RWPE1 (cell line): ENCODE measurements at places on chromosomes 6 and 20.

- no peak for DNase-seq
Measured at GRCh38 chr20:40942006-40942405, 86.6 kb upstream of the TOP1 start.

- no peak for DNase-seq
Measured at GRCh38 chr6:122710908-122711635, 68.4 kb upstream of the FABP7 start.

DNA sequence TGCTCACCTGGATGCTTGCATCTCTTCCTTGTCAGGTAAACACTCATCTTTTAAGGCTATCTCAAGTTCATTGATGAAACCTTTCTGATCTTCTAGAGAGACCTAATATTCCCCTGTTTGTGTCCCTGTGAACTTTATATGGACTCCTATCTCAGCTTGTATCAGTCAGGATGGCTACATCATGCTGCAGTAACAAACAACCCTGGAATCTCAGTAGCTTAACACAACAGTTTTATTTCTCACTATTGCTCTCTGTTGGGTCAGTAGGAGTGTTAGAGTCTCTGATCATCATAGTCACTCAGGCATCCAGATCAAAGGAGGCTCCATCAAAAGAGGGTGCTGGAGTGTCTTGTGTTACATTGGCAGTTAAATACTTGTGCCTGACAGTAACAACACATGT is 12.2 kb upstream of the C2 start:
- DNase-seq = no peak

DNA sequence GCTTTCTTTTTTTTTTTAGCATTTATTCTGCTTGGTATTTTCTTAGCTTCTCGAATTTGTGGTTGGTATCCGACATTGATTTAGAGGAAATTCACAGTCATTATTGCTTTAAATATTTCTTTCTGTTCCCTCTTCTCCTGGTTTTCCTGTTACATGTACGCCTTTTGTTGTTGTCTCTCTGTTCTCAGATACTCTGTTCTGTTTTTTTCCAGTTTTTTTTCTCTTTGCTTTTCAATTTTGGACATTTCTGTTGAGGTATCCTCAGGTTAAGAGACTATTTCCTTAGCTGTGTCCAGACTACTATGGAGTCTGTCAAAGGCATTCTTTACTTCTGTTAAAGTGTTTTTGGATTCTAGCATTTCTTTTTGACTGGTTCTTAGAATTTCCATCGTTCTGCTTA is 17.5 kb downstream of the STXBP5 start:
- DNase-seq = no peak

GRCh38 chr20:47782920-47783552 is 2.2 kb downstream of the SULF2 start:
- DNase-seq = no peak

GRCh38 chr20:38196592-38196991 is 31.5 kb upstream of the TGM2 start:
- DNase-seq = peak; percentile 64

DNA sequence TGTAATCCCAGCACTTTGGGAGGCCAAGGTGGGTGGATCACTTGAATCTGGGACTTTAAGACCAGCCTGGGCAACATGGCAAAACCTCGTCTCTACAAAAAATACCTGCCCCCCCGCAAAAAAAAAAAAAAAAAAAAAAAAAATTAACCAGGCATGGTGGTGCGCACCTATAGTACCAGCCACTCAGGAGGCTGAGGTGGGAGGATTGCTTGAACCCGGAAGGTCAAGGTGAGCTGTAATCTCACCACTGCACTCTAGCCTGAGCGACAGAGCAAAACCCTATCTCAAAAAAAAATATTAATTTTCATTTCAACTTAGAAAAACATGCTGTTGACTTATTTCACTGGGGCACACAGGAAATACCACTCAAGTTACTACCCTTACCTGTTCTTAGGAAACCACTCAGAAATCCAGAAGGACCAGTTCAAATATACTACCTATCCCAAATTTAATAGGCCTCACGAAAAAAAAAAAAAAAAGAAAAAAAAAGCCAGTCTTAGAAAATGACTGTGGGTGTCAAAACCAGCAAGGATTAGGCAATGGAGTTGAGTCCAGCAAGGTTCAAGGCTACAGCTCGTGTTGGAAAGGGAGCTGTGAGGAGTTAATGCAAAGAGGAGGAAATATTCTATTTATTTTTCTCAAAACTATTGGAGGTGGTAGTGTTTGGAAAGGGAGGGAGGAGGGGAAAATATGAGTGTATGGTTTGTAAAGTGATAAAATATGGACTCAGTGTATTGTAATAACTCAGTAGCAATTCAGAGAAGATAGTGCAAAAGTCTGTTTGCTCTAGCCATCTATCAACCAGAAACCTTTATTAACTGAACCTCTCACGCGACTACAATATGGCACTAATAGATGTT is 33.9 kb upstream of the PIM1 start:
- DNase-seq = no peak

DNA sequence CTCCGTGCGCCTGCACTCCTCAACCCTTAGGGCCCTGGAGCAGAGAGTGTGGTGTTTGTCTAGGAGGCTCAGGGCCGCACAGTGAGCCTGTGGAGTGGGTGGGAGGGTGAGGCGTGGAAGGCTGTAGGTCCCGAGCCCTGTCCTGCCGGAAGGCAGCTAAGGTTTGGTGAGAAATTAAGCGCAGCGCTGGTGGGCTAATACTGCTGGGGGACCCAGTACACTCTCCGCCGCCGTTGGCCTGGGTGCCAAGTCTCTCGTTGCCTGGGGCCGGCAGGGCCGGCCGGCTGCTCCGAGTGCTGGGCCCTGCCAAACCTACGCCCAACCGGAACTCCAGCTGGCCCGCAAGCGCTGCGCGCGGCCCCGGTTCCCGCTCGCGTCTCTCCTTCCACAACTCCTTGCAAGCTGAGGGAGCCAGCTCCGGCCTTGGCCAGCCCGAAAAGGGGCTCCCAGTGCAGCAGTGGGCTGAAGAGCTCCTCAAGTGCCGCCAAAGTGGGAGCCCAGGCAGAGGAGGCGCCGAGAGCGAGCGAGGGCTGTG is 40.4 kb upstream of the MCUR1 start:
- no peak for DNase-seq

GRCh38 chr20:62087632-62088031 is 22.0 kb upstream of the TAF4 start:
- DNase-seq = no peak

GRCh38 chr20:57451795-57452661 is 60.8 kb downstream of the RBM38 start:
- DNase-seq = no peak

GRCh38 chr6:46255528-46255927 is 84.7 kb upstream of the ENPP5 start:
- no peak for DNase-seq

GRCh38 chr6:85449388-85449817 is 480 bp upstream of the NT5E start:
- DNase-seq = peak; percentile 61

DNA sequence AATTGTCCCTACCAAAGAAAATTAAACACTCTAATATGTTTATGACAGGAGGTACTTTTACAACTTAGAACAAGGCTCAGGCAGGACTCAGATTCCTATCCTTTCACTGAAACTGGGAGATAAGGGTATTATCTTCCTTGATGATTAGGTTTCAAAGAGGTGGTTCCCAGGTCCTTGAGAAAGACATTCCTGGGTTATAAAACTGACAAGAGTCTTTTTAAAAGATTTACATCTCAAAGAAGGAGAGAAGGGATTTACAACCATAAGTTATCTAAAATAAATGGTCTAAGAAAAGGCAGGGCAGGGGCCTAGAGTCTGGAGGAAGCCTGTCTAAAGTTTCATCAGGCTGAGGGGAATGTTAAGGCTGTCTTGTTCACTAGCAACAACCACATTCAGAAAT is 1492.5 kb downstream of the HACE1 start:
- DNase-seq = no peak

GRCh38 chr6:44697327-44697726 is 309.8 kb downstream of the CDC5L start:
- DNase-seq = no peak

DNA sequence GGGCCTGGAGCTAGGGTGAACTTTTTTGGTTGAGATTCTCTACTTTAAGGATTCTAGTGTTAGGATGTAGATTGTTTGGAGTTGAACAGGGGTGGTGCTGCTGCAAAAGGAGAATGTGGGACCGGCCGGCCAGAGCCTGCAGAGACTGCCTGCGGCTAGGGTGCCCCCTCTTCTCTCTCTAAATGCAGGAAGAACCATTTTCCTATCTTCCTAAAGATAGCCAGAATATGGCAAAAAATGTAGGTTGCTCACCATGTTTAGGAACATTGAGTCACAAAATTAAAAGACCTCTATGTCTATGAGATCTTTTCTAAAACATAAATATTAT is 39.5 kb downstream of the BICRAL start:
- DNase-seq = no peak

DNA sequence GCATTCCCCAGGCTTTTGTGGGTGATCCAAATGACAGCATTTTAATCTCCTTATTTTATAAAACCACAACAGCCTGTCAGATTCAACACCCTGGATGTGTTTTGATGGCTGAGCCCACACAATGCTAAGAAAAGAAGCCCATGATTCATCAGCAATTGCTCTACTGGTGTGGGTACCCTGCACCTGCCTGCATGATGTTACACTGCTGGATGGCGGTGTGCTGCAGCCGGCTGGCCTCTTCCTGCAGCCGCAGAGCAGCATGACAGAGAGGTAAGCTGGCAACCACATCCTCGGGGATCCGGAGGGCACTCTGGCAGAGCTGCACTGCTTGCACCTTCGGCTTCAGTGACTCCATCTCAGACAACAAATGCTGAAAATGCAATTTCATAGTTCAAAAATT is 327.5 kb downstream of the SYNE1 start:
- DNase-seq = no peak

DNA sequence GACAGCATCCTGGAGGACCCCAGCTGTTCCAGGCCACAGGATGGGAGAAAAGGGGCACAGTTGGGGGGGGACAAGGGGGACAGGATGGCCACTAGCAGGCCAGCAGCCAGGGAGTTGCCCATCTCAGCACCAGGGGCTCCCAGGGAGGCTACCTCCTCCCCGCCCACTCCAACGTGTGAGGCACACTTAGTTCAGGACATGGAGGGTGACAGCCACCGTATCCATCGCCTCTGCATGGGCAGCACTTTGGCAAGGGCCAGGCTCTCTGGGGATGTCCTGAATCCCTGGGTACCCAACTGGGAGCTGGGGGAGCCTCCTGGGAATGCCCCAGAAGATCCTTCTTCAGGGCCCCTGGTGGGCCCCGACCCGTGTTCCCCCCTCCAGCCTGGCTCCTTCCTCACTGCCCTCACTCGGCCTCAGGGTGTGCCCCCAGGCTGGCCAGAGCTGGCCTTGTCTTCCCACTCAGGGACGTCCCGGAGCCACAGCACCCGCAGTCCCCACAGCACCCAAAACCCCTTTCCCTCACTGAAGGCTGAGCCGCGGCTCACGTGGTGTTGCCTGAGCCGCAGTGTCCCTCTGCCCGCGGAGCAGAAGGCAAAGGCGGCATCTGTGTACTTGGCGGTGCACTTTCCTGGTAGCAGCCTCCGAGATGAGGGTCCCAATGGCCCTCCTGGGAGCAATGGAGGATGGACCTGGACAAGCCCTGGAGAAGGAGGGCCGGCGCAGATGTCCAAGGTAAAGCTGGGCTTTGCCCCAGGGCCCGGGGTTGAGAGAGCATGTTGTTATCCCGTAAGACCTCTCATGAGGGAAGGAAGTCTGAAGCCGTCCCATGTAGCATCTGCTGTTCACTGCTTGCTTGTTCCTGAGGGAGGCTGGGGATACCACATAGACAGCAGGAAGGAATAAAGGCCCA is 30.7 kb downstream of the ZNF831 start:
- no peak for DNase-seq

DNA sequence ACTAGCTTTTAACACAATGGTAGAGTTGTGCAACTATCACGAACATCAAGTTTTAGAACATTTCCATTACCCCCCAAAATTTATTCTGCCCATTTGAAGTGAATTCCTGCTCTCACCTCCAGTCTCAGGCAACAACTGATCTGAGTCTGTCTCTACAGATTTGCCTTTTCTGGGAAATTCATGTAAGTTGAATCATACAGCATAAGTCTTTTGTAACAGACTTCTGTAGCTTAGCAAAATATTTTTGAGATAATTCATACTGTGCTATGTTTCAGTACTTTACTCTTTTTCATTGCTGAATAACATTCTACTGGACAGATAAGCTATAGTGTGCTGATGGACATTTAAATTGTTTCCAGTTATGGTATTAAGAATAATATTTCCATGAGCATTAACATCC is 447.3 kb upstream of the GJE1 start:
- DNase-seq = no peak

DNA sequence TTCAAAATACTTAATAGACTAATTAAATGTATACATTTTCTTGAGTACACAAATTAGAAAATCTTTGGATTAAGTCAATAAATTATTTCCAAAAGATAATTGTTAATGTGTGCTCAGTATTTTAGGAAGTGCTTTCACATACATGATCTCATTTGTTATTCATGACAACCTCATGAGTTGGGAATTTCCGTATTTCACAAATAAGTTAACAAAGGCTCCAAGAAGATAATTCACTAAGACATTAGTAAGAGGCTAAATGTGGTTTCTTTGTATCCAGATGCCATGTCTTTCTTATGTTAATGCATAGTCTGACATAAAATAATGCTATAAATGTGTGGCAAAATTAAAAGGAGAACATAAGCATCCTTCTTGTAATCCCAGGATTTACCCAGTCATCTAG is 79.5 kb upstream of the TCF21 start:
- DNase-seq = no peak

DNA sequence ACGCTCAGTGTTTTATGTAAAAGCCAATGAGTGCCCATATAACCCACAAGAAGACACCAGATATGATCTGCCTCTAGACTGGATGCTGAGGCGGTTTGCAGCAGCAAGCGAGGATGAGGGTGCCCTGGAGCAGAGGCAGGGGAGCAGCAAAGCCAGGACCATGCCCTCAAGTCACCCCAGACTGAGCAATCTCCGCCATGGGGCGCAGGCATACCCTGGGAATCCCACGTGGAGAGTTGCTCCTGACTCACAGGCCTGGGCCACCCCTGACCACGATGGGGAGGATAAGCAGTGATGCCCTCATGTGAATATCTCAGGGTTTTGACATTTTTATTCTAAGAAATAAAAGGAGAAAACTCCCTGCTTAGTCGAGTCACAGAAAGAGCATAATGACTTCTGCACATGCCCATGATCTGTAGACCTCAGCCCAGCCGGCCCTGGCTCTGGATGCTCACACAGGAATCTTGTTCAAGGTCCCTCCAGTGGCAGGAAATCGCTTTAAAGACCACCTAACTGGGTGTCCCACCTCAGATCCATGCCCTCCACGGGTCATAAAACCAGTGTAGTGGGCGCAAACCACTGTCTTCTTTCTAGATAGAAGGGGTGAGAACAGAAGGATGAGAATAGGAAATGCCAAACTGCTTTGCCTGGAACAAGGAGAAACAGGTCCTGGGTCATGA is 138.3 kb upstream of the SNX9 start:
- DNase-seq = no peak

GRCh38 chr20:24936526-24937407 is 12.3 kb upstream of the CST7 start:
- no peak for DNase-seq

GRCh38 chr6:168101590-168102314 is 22.7 kb upstream of the FRMD1 start:
- no peak for DNase-seq
